ENCODE measurements at places on chromosomes 6 and 20. TPM values are rescaled to one million over a fixed set of nuclear protein-coding genes. Genes with fewer than 3 reads are reported as not detected.

ELOVL4 gene
- total RNA-seq = 16.9 TPM

LAMA4 gene
- not detected for total RNA-seq

SNPH gene
- total RNA-seq = 2.8 TPM

PBOV1 gene
- total RNA-seq = not detected

SLC52A3 gene
- total RNA-seq = 0.02 TPM

MCCD1 gene
- not detected for total RNA-seq

RIPOR3 gene
- not detected for total RNA-seq

EYA4 gene
- total RNA-seq = 26.0 TPM

TBCC gene
- 20.6 TPM for total RNA-seq

C2 gene
- total RNA-seq = 0.69 TPM

OXT gene
- total RNA-seq = not detected

GRCh38 chr6:31227143-31227542, 44.7 kb downstream of the HLA-C start:
- no peak for DNase-seq

DNA sequence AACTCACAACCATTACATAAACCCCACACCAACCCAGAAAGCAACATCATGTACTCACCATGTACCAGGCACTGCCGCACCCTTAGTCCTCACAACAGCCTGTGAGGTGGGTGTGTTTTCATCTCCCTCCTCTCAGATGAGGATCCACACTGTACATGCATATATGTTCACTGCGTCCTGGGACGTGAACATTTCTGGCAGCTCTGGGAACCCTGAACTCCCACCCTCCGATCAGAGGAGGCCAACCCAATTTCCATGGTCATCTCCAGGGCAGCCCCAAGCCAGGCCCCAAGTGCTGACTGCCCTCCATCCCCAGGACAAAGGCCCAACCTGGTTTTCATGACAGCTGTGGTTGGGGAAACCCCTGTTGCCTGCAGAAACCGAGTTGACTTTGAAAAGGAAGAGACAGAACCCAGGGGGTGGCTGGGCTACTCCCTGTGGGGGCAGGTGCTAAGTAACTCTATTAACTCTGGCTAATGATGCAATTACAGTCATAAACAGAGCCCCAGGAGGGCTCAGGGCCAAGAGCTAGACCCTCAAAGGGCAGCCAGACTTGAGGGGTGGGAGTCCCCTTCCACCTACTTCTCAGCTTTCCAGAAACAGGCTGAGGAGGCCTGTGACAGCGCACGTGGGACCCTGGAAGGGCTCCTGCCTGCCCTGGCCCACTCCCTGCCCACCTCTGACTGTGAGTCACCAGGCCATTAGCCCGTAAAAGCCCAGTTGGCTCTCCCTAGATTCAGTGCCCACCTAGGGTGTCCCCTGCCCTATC, 2.6 kb downstream of the TFEB start:
- DNase-seq = no peak

DNA sequence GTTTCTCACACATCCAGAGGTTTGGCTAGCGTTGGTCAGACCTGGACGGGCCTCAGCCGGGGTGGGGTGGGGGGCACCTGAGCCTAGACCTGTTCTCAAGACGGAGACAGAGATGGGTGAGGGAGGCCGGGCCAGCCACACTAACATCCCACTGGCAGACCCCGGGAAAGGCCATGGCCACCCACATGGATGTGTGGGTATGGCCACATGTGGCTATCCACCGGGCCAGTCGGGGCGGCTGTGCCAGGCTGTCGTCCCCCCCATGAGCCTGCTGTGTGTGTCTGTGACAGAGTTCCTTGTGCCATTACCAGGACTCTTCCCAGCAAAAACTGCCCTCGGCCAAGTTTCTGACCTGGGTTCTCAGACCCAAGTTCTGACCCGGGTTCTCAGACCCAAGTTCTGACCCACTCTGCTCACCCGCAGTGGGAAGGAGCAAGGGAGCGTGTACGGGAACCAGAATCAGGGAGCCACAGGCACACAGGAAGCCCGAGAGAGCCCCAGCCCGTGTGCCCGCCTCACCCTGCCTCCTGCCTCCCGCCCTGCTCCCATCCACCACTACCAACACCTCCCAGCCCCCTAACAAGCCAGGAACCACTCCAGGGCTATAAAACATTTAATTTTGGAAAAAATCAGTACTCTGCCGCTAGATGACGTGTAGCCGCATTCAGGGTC, 255.5 kb downstream of the TAF4 start:
- no peak for DNase-seq

- DNase-seq = no peak
Measured at GRCh38 chr6:166921570-166921969, 34.8 kb downstream of the RNASET2 start.
